Fibroblast of skin of abdomen (primary cell): ENCODE measurements at places on chromosomes 13 and 19.

DNA sequence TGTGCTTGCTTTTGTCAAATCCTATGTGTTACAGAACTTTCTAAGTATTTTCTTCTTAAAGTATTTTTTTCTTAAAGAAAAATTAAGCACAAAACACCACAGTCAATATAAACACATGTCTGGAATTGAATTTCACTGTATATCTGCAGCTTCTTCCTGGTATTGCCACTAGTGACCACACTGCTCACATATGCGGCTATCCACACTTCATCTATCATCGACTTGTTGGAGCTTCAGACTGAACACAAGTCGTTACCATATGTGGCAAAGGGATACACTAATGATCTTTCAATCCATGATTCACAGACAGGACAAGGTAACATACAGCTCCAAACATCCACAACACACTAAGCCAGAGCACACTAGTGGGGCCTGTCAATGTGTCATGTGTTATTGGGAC lies 498.4 kb upstream of the ARGLU1 start:
- DNase-seq, result peak; percentile 84

- no peak for DNase-seq
These were observed 205.3 kb downstream of the RAP2A start for GRCh38 chr13:97639236-97639635.

GRCh38 chr13:113367771-113368170 lies 3.8 kb upstream of the GRTP1 start:
- no peak for DNase-seq

DNA sequence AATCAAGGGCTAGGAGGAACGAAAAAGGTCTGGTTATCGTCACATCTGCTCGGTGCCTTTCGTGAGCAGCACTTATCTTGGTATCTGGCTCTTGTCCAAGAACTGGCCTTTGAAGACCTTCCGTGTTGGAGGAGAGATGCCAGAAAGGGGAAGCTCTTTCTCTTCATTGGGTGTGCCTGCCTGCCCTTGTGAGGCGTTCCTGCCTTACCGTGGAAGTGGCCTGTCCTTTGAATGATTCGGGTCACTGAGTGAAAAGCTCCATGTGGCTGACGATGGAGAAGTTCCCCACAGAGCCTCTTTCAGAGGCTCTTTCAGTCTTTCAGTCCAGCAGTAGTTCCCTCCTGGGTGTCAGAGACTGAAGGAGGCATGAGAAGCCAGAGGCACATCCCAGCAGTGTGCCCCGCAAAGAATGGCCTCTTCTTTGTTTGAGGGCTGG lies 121.5 kb upstream of the SLC10A2 start:
- no peak for DNase-seq

DNA sequence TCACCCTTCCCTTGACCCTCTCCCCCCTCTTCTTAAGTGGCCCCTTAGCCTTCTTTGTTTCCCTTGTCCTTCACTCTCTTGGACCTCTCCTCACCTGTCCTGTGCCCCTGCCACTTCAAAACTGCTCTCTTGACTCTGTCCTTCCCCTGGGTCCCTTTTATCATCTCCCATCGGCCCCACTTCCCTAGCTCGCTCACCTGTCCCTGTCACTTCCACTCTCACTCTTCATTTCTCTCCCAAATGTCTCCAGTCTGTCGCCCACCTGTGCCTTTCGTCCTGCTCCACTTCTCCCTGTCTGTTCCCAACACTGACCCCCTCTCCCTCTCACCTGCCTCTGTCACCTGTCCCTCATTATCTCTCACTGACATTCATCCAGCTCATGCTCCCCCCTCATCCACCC lies 699 bp downstream of the IFNL1 start:
- DNase-seq, result no peak

- no peak for DNase-seq
These were observed 81.9 kb downstream of the TUBGCP3 start for GRCh38 chr13:112506046-112506445.

DNA sequence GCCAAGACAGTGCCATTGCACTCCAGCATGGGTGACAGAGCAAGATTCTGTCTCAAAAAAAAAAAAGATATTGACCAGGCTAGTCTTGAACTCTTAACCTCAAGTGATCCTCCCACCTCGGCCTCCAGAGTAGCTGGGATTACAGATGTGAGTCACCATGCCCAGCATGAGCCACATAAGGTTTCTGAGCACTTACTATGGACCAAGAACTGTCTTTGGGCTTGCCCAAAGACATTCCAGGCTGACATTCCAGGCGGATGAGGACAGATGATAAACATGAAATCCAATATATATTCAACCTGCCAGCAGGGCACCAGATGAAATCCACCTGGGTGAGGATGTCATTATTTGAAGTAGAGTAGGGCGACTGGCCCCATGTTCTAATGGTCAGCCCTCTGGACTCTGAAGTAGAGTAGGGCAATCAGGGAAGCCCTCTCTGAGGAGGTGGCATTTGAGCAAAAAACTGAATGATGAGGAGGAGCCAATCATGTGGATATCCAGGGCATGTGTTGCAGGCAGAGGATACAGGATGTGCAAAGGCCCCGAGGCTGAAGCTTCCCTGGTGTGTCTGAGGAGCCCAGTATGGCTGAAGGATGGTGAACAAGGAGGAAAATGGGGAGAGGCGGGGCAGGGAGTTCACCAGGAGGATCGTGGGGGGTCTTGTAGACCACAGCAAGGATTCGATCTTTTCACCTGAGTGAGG lies 4.0 kb downstream of the C19orf38 start:
- peak; percentile 59 for DNase-seq

DNA sequence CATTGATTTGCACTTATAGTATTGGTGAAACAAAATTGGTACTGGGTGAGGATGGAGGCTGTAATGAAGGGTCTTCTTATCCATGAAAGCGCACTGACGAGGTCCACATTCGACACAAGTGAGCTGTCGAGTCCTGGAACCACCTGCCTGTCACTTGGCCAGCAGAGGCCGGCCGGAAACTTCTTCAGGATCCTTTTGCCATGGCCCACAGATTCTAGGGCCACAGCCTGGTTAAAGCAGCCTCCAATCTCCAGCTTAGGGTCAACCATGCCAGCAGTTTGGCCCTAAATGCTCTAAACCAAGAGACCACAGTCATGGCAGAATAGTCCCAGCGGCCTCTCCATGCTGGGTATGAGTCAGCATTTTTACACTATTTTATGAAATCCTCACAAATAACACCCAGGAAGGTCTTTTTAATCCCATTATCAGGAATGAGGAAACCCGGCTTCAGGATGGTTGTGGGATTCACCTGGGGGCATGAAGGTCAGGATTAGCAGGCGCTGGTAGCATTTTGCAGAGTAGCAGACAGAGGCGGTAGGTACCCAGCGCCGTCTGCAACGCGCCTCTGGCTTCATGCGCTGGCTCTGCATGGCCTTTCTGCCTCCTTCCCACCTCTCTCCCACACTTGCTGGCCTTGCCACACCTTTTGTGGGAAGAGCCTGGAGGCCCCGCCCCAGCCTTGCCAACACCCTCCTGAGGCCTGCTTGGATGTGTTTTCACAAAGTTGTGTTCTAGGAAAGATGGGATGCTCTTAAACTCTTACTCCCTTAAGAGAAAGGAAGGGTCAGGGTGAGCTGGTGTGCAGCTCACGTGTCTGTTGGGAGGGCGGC lies 15.2 kb downstream of the GAS6 start:
- DNase-seq, result no peak

DNA sequence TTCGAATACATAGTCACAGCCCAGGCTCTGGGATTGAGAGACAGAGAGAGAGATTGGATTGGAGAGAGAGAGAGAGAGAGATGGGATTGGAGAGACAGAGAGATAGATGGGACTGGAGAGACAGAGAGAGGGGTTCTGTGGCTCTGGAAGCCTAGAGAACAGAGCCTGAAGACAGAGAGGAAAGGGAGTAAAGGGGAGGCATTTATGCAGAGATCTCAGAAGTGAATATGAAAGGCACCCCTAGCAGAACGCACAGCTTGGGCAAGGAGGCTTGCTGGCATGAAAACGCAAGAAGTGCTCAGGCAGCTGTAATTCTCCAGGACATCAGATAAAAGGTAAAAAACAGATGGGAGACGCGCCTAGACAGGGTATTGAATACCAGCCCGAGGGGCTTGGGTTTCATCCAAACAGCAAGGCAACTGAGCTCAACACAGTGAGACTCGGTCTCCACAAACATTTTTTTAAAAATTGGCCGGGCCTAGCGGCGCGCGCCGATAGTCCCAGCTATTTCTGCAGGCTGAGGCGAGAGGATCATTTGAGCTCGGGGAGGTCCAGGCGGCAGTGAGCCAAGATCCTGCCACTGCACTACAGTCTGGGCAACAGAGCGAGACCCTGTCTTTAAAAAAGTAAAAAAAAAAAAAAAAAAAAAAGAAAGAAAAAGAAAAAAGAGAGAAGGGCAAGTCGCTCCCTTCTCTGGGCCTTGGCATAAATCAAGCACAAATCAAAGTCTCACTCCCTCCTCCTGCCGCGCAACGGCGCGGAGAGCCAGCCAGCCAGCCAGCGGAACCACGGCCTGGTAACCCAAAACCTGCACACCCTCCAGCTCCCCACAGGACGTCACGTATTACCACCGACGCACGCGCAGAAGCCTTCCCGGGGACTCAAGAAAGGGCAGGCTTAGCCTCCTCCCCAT lies 774 bp upstream of the PPP2R1A start:
- DNase-seq, result no peak

DNA sequence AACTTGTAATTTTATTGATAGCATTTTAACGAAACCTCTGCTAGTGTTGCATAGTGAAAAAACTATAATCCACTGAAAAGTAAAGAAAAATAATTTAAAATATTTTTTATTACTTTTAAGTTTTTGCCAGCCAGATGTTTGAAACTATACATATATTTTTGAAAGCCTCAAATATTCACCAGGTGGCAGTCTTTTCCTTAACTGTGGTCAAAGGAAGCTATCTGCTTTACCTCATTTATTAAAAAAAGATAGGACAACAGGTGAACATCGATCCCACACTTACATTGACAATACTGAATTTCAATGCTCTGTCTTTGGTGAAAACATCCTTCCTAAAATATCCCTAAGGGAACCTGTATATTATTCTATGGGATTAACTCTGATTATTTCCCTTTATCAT lies 100.5 kb downstream of the TRPC4 start:
- DNase-seq, result no peak

DNA sequence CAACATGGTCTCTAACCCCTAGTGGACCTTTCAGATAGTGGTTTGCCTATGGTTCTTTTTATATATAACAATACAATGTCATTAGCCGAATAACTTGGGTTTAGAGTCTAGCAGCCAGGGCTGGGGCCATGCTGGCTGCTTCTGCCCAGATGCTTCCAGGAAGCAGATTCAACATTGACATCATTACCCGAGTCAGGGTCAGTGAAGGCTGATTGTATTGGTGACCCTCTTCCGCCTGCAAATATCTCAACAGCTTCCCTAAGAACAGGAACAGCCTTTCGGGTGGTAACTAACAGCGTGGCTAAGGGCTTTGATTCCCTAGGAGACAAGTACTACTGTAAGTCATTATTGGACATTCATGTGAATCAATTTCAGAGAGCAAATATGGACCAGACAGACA lies 476.4 kb downstream of the UQCRFS1 start:
- DNase-seq, result no peak

GRCh38 chr13:24052547-24053518 lies 107.7 kb upstream of the SPATA13 start:
- no peak for DNase-seq

DNA sequence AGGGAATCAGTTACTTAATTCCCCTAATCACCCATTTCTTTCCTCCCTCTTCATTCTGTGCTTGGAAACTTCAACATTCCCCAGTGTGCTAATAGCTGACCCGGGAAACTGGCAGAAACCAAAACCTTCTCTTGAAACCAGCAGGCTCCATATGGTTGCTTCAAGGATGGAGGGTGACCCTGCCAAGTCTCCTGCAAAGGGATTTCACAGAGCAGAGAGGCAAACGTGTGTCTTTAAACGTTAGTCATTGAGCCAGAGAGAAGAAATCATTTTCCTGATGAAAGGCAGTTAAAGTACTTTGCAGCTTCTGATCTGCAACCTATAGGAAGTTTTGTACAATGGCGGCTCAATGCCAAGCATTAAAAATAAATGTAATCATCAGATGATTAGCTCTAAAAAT lies 220.9 kb downstream of the POU4F1 start:
- no peak for DNase-seq

DNA sequence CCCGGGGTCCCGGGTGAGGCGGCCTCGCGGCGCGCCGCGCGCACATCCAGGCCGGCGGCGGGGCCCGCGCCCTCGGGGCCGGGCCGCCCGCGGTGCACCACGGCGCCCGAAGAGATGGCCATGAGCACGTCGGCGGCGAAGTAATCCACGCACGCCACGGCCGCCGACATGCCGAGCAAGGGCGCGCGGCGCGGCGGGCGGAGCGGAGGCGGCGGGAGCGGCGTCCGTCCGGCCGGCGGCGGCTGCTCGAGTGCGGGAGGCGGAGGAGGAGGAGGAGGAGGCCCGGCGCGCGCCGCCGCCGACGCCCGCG lies at the start of gene KLF16:
Gene KLF16 (minus strand): TSS at position 252 of the 310 bp plus-strand sequence. CDS start 82 bp downstream, at position 170.
- DNase-seq, result no peak

GRCh38 chr19:31668921-31669320 lies 319.7 kb upstream of the TSHZ3 start:
- DNase-seq, result no peak

- DNase-seq, result no peak
These were observed 8.7 kb downstream of the IFNL1 start for GRCh38 chr19:39304701-39305571.

DNA sequence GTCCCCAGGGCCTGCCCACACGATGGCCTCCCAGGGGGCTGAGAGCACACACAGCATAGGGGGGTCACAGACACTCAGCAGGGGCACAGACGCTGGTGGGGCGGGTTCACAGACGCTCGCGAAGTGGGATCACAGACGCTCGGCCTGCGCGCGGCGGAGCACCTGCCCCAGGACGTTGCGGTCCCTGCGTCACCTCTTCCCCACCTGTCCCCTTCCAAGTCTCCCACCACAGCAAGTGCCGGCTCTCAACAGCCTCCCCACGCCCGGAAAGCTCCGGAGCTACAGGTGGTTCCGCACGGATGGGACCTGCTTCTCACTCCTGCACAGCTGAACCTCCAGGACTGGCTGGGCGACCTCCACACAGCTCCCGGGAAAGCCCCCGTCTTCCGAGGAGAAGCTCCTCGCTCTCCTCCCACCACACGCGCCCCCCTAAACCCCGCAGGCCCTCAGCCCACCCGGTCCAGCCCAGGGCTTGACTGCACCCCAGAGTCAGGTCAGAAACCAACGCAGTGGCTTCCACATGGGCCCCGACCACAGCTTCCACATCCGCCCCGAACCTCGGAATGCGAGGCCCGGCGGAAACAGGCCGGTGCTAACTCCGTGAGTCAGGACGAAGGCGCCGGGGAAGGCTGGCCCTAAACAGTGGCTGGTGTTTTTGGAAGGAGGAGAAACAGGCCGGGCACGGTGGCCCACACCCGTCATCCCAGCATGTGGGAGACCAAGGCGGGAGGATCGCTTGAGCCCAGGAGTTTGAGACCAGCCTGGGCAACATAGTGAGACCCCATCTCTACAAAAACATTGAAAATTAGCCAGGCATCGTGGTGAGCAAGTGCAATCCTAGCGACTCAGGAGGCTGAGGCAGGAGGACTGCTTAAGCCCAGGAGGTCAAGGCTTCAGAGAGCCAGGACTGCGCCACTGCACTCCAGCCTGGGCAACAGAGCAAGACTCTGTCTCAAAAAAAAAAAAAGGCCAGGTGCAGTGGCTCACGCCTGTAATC lies 16.5 kb downstream of the BTBD2 start:
- no peak for DNase-seq
